ENCODE measurements at places on chromosomes 2 and 18.

DNA sequence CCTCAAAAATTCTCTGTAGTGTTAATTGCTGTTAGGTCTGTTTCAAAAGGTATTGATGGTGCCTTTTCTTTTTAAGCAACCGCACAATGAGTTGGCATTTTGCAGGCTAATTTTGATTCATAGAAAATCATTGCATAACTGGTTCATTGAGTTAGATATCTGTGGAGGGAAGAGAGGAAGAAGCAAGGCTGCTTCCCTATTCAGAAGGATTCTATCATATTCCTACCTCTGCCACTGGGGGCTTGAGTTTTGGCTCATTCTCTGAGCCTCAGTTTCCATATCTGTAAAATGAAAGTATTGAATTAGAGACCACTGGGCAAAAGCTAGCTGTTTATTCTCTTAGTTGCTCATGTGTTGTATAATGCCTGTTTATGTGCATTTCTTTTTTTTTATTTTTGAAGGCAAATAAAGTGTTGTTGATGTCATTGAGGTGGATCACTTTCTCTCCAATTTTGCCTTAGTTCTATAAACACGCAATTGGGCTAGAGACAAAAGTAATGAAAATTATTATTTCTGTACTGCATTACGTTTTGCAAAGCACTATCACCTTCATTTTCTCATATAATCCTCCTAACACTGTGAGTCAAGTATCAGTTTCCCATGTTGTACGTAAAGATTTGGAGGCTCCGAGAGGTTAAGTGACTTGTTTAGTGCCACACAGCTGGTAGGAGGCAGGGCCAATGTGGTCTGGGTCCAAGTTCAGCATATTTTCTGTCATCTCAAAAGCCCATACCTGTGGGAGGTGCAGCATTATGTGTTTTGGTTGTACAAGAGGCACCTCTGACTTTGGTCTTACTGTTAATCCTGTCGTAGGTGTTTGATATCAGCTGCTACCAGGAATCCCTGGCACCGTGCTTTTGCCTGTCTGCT is 5.9 kb downstream of the TRIB2 start:
- no peak for DNase-seq

DNA sequence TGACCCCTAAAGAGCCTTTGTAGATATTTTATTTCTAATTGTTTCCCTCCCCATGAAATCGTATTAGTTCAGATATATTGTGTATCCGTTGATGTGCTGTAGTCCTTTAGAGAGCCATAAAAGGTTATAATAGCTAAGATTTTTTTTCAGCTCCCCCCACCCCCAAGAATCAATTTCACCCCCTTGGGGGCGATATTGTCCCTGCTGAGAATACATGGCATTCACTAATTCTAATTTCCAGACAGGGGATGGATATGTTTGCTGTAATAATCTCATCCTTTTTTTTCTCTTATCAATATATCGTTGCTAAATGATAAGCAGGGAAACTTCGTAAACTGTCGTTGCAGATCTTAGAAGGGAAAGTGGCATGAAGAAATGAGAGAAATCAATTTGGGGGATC is 530.7 kb downstream of the TMEM182 start:
- DNase-seq, result no peak

DNA sequence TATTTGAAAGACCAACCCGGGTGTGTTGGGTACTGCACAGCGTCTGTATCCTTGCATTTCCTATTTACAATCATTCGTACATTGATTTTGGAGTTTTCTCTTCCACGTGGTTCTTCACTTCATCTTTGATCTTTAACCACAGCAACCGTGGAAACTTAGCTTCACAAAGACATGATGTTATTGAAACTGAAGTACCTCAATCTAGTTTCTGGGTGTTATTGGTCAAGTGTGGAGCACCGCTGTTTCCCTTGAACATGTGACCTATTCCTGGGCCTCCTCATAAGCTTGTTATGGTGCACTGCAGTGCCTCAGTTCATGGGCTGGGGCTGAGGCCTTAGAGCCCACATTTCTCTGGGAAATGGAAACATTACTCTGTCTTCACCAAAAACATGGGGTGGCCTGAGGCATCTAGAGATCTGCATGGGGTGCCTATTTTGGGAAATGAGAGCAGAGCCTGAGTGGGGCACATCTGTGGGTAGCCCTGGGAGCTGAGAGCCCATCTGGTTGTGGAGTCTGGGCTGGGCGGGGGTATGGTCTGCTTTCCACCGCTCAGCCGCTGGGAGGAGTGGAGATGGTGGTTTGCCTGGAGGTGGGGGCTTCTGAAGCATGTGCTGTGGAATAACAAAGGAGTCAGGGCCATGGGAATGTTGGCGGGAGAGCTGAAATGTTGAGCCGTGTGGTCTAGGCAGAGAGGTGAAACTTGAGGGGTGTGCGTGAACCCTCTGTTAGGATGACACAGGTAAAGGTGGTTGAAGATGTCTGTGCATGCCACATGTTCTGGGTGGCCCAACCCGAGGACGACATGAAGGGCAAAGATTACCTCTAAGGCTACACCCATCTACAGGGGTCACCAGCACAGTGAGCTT is 37.4 kb downstream of the ZNF236 start:
- DNase-seq, result no peak

- no peak for DNase-seq
Observed at GRCh38 chr2:196750291-196750923, 49.1 kb downstream of the GTF3C3 start.

GRCh38 chr2:54639609-54640008 is 83.9 kb upstream of the EML6 start:
- no peak for DNase-seq

DNA sequence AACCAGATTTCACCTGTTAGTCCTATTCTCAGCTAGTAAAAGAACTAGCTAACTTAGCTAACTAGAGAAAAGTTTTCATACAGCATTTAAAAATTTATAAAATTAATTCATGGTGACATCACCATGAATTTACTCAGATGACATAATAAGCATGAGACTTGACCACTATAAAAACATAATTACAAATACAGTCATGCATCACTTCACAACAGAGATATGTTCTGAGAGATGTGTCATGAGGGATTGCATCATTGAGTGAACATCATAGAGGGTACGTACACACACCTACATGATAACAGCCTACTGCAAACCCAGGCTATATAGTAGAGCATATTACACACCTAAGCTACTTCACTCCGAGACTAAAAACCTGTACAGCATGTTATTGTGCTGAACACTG is 481.3 kb upstream of the CHAC2 start:
- DNase-seq, result no peak

DNA sequence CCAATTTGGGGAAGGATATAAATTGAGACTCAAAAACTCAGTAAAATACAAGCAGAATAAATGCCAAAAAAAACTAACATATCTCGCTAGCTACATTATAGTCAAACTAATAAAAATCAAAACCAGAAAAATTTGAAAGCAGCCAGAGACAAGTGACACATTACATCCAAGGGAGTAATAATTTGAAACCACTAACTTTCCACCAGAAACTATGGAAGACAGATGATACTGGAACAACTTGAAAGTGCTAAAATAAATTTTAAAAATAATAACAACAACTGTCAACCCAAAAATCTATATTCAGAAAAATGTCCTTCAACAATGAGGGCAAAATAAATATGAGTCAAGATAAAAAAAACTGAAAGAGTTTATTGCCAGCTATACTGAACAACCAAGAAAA is 110.7 kb downstream of the EVA1A start:
- DNase-seq, result no peak

GRCh38 chr2:224971214-224971613 is 71.1 kb downstream of the DOCK10 start:
- DNase-seq, result no peak

- DNase-seq, result no peak
Observed at GRCh38 chr2:101199251-101199791, 48.1 kb upstream of the TBC1D8 start.
